ENCODE measurements at places on chromosomes 12 and 14. TPM values are rescaled to one million over a fixed set of nuclear protein-coding genes. Genes with fewer than 3 reads are reported as not detected.

- no peaks in the 10 kb centered on the region for H3K27me3 ChIP-seq
- H3K27ac ChIP-seq = no peak overlapping the region
- no peaks in the 10 kb centered on the region for H3K36me3 ChIP-seq
- H3K4me3 ChIP-seq = no peak overlapping the region
These were observed 1.2 kb downstream of the PPHLN1 start for GRCh38 chr12:42327227-42327590.

DNA sequence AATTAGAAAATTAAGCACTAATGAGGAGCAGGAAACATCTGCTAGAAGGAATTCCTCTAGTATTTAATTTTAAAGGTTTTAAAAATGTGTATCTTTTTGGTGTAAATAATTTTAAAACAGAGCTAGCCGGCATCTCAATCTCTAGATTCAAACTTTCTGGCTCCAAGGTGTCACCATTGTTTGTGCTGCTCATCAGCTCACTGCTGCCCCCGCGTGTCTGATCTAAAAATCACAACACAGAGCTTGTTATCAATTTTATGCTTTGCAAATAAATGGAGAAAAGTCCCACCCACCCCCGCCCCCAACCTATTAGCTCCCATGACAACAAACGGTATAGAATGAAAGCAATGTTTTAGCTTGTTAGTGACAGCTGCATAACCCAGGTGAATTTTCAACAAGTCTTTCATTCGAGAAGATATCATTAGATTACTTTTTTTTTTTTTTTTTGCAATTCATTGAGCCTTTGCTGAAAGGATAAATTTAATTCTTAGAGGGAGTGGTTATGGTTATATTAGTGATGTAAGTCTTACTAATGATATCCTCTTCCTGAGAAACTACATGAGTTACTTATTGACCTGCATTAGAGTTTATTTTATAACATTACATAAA, 11.3 kb upstream of the ABHD12B start:
- DNase-seq = peak; percentile 77
- peaks cover 4% of the 10 kb centered on the region for H3K4me1 ChIP-seq
- no peaks in the 10 kb centered on the region for H3K27me3 ChIP-seq
- no peaks in the 10 kb centered on the region for H3K36me3 ChIP-seq
- H3K27ac ChIP-seq = peak overlapping the region; percentile 80
- peak overlapping the region; percentile 37 for H3K4me3 ChIP-seq

- no peaks in the 10 kb centered on the region for H3K27me3 ChIP-seq
- H3K4me1 ChIP-seq = no peaks in the 10 kb centered on the region
- H3K4me3 ChIP-seq = no peak overlapping the region
- no peaks in the 10 kb centered on the region for H3K36me3 ChIP-seq
These were observed 6.6 kb upstream of the PLEKHG7 start for GRCh38 chr12:92696216-92696615.

DNA sequence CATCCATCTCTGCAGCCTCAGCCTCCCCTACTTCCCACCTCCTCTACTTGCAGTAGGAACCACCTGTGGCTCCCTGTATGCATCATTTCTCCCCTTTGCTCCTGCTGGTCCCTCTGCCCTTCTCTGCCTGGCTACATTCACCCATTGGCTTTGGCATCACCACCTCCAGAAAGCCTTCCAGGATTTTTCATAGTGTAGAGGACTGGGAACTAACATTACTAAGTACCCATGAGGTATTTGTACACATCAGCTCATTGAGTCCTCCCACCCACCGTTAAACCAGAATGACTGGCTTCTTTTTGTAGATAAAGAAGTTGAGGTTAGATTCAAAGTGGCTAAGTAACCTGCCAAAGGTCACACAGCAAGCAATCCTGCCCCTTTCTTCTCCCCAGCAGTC, 17.1 kb downstream of the SYNE3 start:
- no peak for DNase-seq
- peaks cover 19% of the 10 kb centered on the region for H3K4me1 ChIP-seq
- H3K27me3 ChIP-seq = no peaks in the 10 kb centered on the region
- no peak overlapping the region for H3K27ac ChIP-seq
- H3K36me3 ChIP-seq = no peaks in the 10 kb centered on the region

GRCh38 chr12:5292651-5293050, 139.3 kb upstream of the NTF3 start:
- H3K4me1 ChIP-seq = no peaks in the 10 kb centered on the region
- no peaks in the 10 kb centered on the region for H3K27me3 ChIP-seq
- H3K4me3 ChIP-seq = no peak overlapping the region
- no peak overlapping the region for H3K27ac ChIP-seq
- DNase-seq = no peak
- no peaks in the 10 kb centered on the region for H3K36me3 ChIP-seq

GRCh38 chr12:1688086-1688710, 2.7 kb upstream of the ADIPOR2 start:
- H3K27ac ChIP-seq = no peak overlapping the region
- H3K27me3 ChIP-seq = no peaks in the 10 kb centered on the region
- H3K4me3 ChIP-seq = no peak overlapping the region
- H3K36me3 ChIP-seq = no peaks in the 10 kb centered on the region
- no peaks in the 10 kb centered on the region for H3K4me1 ChIP-seq

DNA sequence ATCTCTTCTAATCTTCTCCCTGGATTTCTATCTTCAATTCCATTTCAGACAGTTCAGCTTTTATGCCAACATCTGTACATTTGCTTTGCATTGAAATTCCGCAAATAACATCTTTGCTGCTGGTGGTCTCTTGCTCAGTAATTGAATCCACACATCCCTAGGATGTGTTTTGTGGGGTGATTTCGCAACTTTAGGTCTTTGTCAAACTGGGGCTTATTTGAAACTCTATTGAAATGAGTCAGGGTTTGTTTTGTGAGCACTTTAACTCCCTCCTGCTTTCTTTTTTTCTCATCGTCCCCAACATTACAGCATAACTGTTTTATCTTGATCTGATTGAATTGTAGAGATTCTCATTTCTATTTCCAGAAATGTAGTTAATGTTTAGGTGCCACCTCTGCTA, 404.3 kb downstream of the NPAS3 start:
- no peaks in the 10 kb centered on the region for H3K36me3 ChIP-seq
- H3K27me3 ChIP-seq = no peaks in the 10 kb centered on the region
- H3K4me1 ChIP-seq = no peaks in the 10 kb centered on the region
- DNase-seq = no peak
- H3K4me3 ChIP-seq = no peak overlapping the region

Gene FGD6
- total RNA-seq = 19.7 TPM

Gene PTCSC3
- not detected for total RNA-seq

Gene PXMP2
- 87.9 TPM for total RNA-seq
